GOT3 (cell line): ENCODE measurements at places on chromosomes 12 and 14.

GRCh38 chr14:77804592-77804991 is 4.7 kb downstream of the ADCK1 start:
- DNase-seq, result no peak

DNA sequence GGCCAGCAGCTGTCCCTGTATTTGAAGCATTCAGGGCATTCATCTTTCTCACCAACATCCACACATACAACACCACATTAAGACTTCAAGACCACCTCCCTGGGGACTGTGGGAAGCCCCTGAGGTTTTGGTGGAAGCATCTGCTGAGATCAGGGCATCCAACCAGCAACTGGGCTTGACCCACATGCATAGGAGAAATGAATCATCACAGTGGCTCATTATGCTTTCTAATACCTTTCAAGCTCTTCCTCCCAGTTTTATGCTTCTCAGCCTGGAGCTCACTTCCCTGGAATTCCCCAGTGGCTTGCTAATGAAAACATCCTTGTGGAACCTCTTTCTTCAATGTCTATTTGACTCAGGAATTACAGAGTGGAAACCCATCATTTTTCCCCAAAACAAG is 21.4 kb upstream of the CMKLR1 start:
- no peak for DNase-seq

DNA sequence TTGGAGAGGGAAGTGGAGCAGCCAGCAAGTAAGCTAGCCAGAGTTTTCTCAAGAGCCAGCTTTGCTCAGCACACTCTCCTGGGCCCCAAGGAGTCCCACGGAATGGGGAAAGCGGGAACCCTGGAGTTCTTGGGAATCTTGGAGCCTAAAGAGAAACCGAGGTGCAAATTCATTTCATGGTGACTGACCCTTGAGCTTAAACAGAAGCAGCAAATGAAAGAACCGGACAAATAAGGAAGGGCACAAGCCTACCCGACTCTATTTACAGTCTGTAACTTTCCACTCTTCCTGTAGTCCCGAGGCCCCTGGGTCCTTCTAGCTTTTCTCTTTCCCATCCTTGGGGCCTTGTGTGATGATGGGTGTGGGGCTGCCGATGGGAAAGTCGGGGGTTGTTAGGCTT is 18.1 kb upstream of the TIGAR start:
- DNase-seq, result no peak

GRCh38 chr14:22803687-22803974 is 11.6 kb downstream of the SLC7A7 start:
- DNase-seq, result no peak

DNA sequence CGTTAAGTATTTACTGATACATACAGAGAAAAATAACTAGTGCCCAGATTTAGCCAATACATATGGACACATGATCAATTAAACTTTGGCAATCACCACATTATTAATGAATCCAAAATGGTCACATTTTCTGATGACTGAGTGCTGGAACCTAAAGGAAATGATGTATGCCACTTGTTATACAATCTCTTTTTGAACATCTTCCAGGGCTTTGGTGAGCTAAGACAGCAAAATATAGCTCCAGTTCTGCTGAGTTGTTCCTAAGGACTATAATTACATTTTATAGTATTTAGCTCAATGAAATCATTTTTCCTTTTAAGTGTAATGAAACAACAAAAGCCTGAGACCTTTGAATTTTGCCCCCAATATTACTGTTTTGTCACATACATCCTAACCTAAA is 329.1 kb upstream of the ATP2B1 start:
- DNase-seq, result no peak
